Cardiac muscle cell (in vitro differentiated cells and primary cell): ENCODE measurements at places on chromosomes 11 and 22.

GRCh38 chr22:23800297-23801237, 13.8 kb downstream of the SMARCB1 start:
- no peak for DNase-seq

DNA sequence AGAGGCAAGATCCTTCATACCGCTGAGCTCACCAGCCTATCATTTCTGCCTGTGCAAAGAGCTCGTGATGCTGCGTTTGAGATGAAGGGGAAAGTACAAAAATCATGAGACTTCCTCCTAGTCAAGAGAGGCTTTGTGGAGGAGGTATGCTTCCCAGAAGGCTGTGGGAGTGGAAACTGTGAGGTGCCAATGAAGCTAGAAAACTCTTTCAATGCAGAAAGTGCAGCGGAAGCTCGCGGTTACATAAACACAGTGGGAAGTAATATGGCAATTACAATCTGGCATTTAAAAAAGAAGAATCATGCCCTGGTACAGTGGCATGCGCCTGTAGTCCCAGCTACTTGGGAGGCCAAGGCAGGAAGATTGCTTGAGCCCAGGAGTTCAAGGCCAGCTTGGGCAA, 134.8 kb downstream of the EHF start:
- no peak for DNase-seq

- peak; percentile 78 for DNase-seq
Observed at GRCh38 chr11:73295241-73295995, 12.7 kb upstream of the ARHGEF17 start.

GRCh38 chr11:103051981-103052380, 40.0 kb downstream of the DCUN1D5 start:
- no peak for DNase-seq

GRCh38 chr22:50419116-50419515, 55.7 kb downstream of the SBF1 start:
- no peak for DNase-seq

- DNase-seq: peak; percentile 16
Observed at GRCh38 chr22:27135031-27135981, 477.9 kb downstream of the MIAT start.

DNA sequence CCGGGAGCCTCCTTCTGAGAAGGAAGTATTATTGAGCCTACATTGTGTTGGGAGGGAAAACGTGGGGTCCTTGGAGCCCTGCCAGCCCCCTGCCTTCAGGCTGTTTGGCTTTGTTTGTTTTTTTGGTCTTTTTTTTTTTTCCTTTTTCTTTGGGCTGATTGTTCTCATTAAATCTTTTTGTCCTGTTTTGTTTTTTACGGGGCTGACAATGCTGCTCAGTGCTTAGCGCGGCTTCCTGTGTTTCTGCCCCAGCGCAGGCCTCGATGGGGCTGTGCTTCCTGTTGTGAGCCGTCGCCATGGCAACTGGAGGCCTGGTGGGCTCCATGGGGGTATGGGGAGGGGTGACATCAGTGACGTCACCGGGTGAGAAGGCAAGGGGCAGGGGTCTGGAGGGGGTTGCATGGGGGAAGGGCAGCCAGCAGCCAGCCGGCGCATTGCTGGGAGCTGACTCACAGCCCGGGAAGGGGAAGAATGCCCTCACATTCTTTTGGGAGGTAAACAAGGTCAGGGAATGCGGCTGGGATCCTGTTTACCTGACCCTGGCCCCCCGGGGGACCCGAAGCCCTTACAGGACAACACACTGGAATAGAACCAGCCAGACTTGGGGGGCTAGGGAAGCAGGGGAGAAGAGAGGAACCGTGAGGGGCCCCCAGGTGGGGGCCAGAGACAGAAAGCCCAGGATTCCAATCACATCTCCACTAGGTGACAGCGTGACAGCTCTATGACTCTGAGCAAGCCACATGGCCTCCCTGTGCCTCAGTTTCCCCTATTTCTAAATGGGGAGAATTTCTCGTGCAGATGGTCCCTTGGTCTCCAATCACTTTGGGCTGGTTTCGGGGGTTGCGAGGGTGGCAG, 22.2 kb upstream of the CBX7 start:
- DNase-seq: peak; percentile 79

DNA sequence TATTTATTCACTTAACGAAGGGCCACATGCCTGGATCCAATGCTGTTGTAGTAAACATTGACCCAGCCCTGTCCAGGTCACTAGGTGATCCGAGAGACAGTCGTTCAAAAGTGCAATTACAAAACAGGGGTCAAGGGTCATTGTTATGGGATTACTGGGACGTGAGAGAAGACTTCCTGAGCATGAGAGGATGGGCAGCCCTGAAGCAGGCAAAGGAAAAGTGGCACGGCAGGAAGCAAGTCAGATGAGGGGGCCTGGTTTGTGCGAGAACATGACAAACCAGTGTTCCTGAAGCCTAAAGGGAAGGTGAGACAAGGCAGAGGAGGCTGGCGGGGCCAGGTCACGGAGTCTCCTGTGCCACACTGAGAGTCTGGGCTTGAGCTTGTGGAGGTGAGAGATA, 15.8 kb upstream of the MMP20 start:
- DNase-seq: no peak

- DNase-seq: no peak
Observed at GRCh38 chr11:132852361-132852760, 679.9 kb downstream of the OPCML start.

DNA sequence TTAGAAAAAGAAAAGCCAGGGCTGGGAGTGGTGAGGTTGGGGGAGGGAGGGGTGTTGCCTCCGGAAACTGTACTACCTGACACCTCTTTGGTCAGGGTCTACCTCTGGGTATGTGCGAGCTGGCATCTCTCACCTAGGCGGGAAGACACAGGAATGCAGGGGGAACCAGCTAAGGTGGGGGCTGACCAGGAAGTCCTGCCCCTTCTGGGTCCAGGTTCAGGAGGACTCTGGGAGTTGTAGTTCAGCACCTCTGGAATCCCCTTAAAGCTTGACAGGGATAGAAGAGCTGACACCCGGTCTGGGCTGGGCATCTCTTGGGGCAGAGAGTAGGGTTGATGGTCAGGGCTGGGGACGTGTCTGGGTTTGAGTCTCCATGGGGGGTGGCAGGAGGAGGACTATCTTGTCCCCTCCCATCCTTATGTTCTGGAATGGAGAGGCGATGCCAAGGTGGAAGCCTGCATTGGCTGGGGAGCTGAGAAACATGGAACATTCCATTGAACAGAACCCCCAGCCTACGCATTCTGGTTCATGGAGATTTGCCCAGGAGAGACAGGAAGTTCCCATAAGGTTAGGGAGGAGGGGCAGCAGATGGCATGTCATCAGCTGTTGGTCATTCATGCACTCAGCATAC, 2.1 kb upstream of the KIAA1671 start:
- peak; percentile 85 for DNase-seq
